ENCODE measurements at places on chromosomes 7 and 10.

DNA sequence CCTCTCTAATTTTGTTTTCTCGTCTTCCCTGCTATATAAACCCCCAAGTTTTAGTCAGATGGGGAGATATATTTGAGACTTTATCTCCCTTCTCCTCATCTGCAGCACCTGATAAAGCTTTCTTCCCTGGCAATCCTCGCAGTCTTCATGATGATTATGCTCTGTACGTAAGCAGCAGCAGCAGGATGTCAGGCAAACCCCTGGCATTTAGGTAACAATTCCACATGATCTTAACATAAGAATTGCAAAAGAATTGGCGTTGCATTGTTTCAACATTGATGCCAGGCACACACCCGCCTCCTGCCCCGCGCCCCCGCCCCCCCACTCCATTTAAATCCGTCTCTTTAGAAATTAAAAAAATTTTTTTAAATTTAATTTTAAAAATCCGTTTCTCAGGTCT lies 6.1 kb downstream of the PKD1L1 start:
- DNase-seq = no peak

DNA sequence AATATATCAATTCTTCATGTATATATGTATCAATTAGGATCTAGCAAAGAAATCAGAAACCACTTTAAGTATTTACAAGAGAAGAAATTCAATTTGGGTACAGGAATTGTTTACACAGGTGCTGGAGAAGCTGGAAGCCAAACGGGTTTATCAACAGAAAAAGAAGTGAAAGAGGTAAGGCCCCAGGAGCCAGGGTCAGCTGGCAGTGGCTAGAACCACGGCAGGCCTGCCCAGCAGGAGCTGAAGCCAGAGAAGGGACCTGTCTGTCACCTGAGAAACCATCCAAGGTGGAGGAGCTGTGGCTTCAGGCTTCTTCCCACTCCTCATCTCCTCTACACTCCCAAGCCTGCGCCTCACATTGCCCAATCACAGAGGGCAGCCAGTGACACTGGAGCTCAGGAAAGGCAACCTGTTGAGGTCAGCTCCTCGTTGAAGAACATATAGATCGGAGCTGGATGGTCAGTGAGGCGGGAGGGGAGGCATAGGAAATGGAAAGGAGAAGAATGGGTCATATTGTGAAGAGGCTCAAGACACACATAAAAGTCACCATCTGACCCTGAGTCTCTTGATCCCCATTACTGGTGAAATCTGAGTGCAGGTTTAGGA lies 182.6 kb downstream of the REEP3 start:
- DNase-seq = no peak

GRCh38 chr10:17003151-17003550 lies 126.5 kb downstream of the CUBN start:
- no peak for DNase-seq

- DNase-seq = no peak
Observed at GRCh38 chr10:77028042-77028441, 609.6 kb downstream of the KCNMA1 start.

DNA sequence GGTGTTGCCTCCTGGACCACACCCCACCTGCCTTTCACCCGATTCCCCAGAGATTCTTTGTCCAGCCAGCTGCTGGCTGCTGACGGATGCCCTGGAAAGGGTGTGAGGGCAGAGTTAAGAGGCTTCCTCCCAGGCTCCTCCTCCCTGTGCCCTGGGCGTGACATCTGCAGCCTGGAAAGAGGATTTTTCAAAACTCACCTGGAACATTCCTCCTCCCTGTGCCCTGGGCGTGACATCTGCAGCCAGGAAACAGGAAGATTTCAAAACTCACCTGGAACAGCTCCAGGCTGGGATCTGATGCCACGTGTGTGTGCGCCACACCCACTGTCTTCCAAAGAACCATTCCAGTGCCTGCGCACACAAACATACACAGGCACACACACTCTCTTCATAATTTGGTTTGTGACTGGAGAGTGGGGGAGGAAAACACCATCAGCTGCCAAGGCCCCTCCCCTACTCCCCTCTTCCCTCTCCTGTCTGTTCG lies 5.2 kb downstream of the MARVELD1 start:
- DNase-seq = no peak

GRCh38 chr7:155880721-155881120 lies 68.5 kb upstream of the SHH start:
- no peak for DNase-seq

DNA sequence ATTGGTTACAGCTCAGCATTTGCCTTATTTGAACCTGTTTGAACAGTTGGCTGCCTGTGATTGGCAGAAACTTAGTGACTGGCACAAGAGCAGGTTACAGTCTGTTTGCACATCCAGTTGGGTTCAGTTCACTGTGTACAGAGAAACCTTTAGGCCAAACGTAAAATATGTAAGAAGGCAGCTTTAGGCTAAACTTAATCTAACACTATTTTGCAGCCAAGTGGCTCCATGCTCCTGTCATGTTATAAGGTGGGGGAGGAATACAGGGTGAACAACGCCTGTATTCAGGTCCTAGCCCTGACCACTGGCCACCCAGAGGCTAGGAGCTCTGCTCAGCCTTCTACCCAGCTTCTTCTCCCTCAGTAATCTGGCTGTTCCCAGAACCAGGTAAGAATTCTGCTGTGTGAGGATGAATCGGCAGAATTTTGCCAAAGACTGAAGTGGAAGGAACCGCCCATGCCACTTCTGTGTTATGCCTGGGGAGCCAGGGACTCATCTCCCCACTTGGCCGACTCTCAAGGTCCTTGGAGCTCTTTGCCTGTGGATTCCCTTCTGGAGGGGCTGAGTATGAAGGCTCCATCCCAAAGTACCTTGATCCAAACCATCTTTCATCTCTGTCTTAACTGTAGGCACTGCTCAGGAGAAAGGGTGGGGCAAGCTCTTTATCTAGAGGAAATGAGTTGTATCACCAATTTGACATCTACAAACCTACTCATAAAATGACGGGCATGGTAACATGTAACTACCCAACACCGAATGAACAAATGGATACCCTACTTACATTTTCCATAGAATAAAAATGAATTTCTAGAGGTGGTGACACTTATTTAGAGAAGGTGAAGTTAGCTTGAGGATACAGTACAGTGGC lies 164.4 kb upstream of the NAMPT start:
- peak; percentile 78 for DNase-seq

DNA sequence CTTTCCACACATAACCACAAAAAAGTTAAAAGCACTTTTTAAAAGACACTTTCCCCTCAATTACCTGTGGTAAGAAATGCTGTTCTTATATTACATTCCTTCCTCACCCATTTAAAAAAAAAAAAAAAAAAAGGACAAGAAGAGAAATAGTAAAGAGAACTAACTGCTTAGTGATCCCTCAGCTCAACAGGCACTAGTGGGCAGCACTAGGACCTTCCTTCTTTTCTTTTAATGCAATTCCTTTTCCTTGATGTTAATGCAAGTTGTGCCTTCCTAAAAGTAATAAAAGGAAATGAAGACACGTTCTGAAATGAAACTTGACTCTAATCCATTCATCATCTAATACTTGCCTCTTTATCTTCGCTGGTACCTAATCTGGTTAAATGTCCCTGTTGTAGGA lies 189.7 kb downstream of the TCF7L2 start:
- no peak for DNase-seq

Data from erythroblast (primary cell).